ACHN (cell line): ENCODE measurements at places on chromosomes 12 and 14.

DNA sequence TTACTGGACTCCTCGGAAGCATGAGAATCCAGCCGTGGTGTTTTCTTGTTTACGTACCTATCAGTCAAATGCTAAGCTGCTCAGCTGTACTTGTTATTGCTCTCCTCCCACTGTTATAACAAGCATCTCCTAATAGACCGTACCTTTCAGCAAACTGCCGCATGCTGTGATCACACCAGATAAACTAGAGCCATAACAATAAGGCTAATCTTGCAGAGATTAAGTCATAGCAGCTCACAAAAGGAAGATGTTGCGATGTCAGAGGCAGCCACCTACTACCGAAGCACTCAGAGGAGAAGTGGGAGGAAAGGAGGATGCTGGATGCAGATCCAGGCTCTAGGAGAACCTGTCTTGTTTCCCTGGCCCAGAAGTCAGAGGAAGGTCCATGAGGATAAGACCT is 196.0 kb downstream of the GALC start:
- no peak for DNase-seq

DNA sequence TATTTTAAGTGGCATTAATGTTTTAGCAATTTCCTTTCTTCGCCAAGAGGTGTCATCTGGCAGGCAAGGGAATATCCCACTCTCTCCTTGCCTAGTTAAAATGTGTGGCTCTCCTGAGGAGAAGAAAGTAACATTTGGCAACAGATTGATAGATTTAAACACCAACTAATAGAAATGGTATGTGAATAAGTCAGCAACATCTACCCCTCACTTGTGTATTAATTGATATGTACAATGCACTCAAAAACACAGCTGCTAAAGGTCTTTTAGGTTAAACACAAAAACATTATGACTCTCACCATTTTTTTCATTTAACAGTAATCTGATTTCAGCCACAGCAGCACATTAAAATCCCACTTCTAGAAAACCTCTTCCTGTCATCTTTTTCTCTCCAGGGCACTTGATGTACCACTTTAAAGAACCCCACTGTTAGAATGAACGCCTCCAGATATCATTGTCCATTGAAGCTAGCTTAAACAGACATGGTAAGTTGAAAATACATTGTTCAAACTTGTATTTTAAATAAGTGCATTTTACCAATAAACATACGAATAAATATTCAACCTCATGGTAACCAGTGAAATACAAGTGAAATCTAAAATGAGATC is 151.7 kb downstream of the RPAP3 start:
- no peak for DNase-seq

GRCh38 chr12:68557011-68557730 is 53.5 kb upstream of the RAP1B start:
- peak; percentile 8 for DNase-seq

- no peak for DNase-seq
Measured at GRCh38 chr14:47226877-47227520, 448.4 kb downstream of the MDGA2 start.

- DNase-seq = no peak
Measured at GRCh38 chr14:98682033-98682432, 590.0 kb downstream of the BCL11B start.

GRCh38 chr14:102645746-102646440 is 53.4 kb downstream of the RCOR1 start:
- no peak for DNase-seq

DNA sequence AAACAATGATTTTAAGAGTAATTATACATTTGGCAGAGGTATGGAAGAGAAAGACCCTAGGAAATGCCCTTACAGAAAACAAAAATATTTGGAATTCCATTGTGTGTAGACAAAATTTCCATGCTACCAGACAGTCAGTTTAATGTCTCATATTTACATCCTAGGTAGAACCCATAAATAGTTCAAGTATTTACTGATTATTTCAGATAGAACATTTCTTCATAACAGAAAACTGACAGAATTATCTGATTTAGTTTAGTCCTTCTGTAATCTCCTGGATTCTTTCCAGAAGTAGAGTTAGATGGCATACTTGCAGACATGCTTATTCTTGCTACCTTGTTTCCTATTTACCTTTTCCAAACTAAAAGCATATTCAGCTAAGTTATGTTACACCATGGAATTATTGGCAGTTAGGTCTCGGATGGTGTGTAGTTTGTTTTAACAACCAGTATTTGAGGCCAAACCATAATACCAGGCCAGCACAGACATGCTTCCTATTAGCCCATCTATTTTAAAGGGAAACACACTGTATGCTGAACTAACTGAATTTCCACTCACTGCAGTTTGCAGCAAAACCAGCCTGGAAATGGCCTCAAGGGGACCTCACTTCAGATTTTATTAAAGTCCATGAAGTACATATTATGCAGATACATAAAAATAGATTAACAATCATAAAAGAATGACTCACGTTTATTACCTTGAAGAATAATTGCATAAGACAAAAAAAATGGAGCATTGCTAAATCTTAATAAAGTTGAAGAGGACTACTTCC is 126.6 kb upstream of the LRIG3 start:
- no peak for DNase-seq

GRCh38 chr12:18383203-18383602 is 121.9 kb downstream of the PIK3C2G start:
- DNase-seq = peak; percentile 78
